ENCODE measurements at places on chromosomes 7 and 10.

GRCh38 chr7:30682212-30683083 lies at the start of gene CRHR2:
TSS of gene CRHR2 (minus strand) at chr7:30682456. CDS start at chr7:30682280, 176 bp downstream.
- DNase-seq = peak; percentile 36

DNA sequence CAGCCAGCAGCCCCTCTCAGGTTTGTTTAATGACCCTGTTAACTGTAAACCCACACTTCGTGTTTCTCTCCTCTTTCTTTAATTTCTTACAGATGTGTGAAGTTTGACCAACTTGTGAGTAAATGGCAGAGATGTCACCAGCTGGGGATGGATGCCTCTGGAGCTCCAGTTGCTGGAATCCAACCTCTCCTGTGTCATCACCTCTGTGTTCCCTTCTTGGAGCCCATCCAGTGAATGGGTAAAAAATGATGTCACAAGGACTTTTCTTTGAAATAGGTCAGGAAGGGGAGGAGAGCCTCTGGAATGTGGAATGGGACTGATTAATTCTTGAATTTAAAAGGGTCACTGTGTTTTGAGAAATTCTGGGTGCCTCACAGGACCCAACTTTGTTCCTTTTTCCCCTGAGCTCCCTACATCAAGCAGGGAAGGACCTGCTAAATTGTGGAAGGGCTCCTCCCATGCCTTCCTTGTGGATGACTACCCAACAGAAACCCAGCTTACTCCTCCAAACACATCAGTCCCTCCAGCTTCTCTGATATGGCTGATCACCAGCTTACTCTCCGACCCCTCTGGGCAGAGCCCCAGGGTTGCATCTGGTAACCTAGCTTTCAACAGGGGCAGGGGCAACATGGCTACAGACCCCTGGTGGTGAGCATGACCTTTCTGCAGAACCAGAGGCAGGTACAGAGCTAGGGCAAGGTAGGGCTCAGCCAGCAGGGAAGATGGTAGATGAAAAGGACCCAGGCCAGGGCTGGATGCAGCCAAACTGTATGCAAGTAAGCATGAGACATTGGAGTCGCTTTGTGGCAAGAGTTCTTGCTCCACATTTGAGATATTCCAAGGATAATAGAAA lies 67.5 kb downstream of the STRA8 start:
- DNase-seq = no peak

GRCh38 chr7:97513326-97513725 lies 218.6 kb upstream of the TAC1 start:
- no peak for DNase-seq

DNA sequence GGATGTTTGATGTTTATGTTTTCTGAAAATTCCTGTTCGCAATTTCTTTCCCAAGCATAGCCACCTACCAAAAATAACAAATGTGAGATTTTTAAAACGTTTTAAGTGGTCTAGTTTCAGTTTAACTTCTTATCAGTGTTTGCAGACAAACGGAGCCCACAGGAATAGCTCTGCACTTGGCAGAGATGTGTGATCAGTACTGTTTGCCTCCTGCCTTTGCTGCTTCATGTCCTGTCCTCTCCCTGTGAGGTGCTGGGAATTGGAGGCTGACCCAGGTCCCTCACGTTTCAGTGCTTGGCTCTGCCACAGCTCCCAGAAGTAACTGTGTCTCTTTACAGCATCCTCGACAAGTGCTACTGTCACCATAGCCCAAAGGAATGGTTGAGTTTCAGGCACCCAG lies 1.2 kb downstream of the UCN3 start:
- no peak for DNase-seq

DNA sequence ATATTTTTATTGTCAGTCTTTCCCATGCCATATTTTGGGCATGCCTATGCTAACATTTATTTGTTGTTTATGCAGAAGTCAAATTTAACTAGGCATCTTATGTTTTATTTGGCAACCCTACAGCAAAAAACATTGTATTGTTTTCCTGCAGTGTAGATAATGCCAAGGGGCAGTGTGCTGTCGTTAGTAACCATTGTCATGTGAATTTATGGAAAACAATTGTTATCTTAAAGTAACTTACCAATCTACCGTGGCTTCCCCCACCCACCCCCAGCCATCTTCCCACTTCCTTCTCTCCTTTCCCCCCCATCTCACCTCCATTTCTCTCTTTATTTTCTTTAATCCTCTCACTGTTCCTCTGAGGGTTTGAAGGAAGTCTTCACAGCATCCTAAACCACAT lies 370.5 kb downstream of the ACTR3B start:
- DNase-seq = no peak

- no peak for DNase-seq
Measured at GRCh38 chr10:72736176-72736827, 44.4 kb downstream of the MCU start.

DNA sequence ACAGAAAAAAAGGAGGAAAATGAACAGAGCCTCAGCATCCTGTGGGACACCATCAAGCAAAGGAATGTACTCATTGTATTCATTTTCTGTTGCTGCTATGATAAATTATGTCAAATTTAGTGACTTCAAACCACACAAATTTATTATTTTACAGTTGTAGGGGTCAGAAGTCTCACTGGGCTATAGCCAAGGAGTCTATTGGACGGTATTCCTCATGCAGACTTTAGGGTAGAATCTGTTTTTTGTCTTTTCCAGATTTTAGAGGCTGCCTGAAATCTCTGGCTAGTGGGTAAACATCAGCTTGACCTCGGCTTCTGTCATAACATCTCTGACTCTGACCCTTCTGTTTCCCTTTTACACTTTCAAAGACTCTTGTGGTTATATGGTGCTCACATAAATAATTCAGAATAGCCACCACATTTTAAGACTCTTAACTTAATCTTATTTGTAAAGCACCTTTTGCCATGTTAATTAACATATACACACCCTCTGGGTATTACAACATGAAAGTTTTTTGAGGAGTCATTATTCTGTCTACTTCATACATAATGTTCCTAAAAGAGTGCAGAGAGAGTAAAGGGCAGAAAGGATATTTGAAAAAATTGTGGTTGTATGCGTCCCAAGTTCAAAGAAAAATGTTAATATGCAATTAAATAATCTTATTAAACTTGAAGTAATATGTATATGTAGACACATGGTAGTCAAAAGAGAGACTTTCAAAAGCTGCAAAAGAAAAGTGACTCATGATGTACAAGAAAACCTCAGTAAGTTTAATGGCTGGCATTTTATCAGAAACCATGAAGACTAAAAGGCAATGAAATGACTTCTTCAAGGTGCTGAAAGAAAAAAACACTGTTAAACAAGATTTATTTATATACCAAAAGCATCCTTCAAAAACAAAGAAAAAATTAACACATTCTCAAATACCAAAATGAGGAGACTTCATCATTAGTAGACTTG lies 70.8 kb upstream of the MEOX2 start:
- no peak for DNase-seq

DNA sequence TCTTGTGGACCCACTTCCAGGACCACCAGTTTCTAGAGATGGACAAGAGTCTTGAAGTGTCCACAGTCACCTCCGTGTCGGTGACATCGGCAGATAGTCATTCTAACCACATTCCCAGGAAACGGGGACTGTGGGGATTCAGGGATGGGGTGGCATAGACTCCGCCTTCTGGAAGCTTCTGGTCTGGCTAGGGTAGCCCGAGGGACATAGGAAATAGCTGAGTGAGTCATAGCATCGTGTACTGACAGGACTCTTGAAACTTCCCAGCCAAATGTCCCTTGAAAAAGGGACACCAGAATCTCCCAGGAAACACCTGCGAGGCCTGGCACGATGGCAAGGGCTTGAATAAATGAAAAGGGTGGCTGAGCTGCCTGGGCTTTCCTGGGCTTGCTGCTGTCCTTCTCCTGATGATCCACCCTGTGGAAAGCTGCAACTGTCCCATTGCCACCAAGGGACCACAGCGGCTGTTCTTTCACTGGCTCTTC lies 84.1 kb upstream of the LRRC4 start:
- no peak for DNase-seq

DNA sequence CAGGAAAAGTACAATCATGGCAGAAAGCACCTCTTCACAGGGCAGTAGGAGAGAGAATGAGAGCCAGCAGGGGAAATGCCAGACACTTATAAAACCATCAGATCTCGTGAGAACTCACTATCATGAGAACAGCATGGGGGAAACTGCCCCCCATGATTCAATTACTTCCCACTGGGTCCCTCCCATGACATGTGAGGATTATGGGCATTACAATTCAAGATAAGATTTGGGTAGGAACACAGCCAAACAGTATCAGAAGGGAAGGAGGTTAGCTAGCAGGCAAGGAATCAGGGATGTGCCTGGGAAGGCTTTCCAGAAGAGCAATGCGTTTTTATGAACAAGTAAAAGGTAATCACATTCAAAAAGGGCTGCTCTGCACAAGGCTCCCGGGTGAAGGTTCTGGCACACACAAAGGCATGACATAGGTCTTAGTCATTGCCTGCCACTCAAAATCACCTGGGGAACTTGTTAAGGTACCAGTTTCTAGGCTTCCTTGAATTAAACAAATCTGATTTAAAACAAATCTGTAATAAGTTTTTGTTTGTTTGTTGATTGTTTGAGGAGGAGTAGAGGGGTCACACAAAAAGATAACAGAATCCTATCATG lies 40.9 kb downstream of the BMPER start:
- no peak for DNase-seq

DNA sequence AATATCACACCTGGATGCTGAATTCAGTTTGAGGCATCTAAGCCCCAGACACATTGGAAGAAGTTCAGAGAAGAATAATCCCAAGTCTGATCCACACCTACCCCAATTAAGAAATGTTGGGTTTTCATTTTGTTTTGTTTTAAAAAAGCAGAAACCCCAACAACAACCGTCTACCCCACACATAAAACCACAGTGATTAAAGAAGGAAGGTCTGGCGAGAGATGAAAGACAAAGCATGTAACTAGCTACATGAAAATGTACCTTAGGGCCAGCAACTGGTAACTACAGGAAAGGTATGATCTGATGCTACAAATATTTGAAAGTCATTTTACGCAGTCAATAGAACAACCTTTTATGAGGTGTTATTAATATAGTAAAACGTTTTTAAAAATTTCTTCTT lies 1112.3 kb downstream of the GATA3 start:
- DNase-seq = no peak

GRCh38 chr7:129225206-129225930 lies 538 bp downstream of the AHCYL2 start:
- peak; percentile 58 for DNase-seq

DNA sequence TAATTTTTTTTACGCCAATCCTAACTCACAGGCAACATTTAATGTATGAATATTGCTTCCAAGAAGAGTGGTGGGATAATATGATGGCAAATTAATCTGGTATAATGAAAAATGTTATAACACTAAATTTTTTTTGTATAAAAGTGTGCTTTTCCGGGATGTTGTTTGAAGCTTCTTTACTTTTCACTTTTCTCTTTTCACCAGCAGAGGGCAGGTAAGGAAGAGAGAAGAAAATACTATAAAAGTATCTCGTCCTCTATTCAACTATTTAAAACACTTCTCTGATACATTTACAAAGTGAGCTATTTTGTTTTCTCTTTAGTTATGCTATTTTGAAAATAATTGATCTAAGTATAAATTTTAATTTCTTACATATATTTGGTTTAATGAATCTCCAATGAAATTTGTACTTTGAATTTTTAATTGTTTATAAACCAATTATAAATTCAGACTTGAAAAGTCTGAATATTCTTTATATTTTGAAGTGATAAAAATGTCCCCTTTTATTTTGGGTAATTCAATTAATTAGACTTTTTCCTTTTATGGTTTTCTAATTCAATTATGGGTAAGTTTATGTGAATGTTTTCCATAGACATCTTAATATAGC lies 20.7 kb upstream of the CFTR start:
- no peak for DNase-seq

DNA sequence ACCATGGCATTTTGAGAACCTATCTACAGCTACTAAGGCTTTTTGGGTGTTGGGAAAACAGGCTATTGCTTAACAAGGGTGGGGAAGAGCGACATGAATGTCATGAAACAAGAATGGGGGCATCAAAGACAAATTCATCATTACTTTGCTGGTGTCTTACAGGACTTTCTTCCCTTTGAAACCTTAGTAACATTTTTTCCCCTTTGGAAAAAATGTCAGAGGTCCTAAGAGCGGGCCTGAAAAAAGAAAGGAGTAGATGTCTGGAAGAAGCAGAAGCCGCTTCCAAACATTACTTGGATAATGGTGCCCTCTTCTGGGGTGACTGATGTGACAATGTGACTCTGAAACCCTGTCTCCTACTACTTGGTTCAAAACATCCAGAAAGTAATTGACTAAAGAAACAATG lies 3.8 kb upstream of the DDX50 start:
- peak; percentile 5 for DNase-seq

GRCh38 chr7:81068-81925 lies 111.1 kb upstream of the FAM20C start:
- DNase-seq = no peak

GRCh38 chr10:100989088-100989487 lies 1.7 kb downstream of the TWNK start:
- DNase-seq = no peak

GRCh38 chr7:64869912-64870562 lies 33.0 kb upstream of the ZNF273 start:
- DNase-seq = no peak

DNA sequence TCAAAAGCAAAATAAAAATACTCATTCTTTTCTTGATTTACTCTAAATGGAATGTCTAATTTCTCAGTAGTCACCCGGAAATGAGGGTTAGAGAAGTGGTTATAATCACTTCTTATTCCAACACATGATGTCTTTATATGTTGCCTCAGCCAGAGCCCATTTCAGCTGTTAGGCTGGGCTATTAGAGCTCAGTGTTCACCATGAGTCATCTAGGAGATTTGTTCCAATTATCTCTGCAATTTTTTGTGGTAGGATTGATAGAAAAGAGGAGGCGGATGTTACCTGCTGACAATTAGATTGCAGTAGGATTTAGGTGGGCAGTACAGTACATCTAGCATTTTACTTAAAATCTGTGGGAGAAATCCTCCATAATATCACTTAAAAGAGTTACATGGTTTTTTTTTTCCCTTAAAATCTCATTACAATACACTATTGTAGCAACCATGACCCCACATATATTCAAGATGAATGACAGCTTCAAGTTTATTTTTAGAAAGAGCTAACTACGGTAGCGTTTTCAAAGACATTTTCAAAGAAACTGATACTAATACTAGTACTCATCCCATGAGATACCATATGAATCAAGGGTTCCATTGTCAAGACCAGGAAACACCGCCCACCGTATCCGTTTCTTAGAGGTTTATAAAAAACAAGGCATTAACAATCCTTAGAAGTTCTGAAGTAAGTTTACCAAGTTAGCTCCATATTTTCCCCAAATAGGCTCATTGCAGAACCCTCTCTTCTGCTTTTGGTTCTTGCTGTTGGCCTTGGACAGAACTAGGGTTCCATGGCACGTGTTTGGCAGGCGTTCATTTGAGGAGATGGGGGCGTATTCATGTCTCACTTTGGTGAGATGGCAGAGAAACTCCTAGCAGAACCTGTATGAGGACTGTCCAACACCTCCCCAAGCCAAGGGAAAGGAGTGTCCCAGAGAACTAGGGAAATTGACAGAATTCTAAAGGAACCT lies 10.4 kb downstream of the CPA2 start:
- DNase-seq = peak; percentile 19
